ENCODE measurements at places on chromosomes 13 and 19.

DNA sequence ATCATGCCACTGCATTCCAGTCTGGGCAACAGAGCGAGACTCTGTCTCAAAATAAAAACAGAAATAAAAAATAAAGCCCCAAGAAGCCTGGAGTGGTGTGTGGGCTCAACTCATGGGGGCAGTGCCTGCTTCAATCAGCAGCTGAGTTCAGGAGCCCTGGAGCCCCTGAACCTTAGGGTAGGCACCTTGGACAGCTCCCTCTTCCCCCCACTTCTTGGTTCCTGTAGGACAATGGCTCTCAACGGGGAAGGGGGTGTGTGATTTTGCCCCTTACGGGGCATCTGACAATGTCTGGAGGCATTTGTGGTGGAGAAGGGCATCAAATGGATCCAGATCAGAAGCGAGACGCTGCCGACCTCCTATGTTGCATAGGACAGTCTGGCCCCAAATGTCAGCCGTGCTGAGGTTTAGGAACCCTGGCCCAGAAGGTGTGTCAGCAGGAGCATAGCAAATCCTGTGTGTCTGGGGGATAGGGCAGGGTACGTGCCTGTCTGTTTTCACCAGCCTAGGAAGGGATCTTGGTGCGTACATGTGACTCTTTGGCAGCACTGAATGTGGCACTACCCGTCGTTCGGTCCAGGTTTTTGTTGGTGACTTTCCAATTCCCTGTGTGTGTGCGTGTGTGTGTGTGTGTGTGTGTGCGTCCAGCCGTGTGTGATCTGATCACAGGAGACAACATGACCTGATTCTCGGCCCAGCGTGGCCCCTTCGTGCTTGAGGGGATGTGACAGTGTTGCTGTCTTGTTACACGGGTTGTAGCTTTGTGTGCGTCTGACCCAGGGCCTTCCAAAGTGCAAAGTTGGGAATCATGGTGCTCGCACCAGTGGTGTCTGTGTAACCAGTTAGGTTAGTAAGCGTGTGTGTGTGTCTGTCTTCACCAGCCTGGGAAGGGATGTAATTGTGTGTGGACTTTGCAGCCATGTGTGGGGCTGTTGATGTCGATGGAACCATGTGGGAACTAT lies 7.5 kb downstream of the IGLON5 start:
- DNase-seq, result no peak

- no peak for DNase-seq
Measured at GRCh38 chr13:29020314-29020713, 200.2 kb downstream of the MTUS2 start.

DNA sequence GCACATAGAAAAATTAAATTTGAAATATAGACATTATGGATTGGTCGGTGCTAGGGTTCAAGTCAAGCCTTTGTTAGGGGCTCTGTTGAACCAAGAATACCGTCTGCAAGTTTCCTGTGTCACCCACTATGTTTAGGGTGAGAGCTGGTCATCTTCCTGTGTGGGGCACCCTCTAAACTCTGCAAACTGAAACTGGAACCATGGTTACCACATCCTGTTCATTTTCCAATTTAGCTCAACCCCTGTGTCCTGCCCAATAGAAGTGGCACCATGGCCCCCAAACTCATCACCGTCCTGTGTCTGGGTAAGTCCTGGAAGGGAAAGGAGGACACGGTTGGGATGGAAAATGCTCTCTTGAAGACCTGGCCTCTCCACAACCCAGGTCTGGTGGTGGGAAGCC lies 29.9 kb downstream of the LAIR2 start:
- peak; percentile 54 for DNase-seq

DNA sequence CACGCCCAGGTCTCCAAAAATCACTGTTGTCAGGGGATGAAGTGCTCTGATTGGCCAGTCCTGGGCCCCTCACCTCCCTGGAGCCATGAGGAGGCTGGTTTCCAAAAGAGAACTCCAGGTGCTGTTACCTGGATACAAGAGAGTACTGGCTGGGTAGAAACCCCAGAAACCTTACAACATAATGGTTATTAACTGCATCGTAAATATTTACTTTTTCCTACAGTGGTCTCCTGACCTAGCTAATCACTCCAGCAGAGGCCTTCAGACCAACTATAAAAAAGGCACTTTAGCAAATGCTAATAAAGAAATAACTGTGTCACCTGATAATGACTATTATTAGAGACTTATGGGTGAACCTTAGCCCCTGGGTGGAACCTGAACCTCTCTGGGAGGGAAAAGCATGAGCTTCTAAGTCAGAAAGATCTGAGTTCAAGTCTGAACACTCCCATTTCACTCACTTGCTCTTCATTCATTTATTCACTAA lies 1.5 kb upstream of the IGSF23 start:
- no peak for DNase-seq

- no peak for DNase-seq
Measured at GRCh38 chr19:653425-653824, 9.6 kb downstream of the RNF126 start.

DNA sequence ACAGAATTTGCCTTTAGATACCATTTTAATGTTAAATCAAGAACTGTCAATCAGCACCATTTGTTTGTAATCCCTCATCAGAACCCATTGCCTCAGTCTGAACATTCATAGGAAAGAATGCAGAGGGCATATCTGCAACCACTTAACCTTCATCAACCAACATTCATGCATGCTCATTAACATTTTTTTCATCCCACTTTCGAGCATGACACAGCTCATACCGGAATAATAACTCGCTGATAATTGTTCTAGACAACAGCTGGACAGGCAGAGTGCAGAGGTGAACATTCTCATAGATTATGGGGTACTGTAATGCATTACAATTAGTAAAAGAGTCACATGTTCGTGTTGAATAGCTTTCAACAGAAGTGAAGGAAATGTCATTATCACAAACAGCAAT lies 216.8 kb downstream of the DIAPH3 start:
- no peak for DNase-seq

DNA sequence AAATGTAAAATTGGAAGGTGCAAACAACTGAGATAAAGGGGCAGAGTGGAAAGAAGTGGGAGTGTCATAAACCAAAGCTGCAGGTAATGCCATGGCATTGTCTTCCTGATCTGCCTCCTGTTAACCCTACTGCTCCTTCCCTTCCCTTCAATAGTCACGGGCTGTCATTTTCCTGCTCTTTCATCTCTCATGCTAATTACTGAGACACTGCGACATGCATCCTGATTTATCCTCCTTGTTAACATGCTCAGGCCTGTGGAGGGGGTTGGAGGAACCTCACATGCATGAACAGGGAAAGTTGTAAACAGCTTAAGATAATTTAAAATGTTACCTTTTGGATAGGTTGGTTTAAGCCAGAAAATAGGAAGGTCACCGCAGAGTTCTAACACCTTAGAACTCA lies 27.2 kb downstream of the CNMD start:
- DNase-seq, result no peak
